ENCODE measurements at places on chromosomes 4 and X. TPM values are rescaled to one million over a fixed set of nuclear protein-coding genes. Genes with fewer than 3 reads are reported as not detected.

Gene KIF4A
- 5.5 TPM for polyA plus RNA-seq

DNA sequence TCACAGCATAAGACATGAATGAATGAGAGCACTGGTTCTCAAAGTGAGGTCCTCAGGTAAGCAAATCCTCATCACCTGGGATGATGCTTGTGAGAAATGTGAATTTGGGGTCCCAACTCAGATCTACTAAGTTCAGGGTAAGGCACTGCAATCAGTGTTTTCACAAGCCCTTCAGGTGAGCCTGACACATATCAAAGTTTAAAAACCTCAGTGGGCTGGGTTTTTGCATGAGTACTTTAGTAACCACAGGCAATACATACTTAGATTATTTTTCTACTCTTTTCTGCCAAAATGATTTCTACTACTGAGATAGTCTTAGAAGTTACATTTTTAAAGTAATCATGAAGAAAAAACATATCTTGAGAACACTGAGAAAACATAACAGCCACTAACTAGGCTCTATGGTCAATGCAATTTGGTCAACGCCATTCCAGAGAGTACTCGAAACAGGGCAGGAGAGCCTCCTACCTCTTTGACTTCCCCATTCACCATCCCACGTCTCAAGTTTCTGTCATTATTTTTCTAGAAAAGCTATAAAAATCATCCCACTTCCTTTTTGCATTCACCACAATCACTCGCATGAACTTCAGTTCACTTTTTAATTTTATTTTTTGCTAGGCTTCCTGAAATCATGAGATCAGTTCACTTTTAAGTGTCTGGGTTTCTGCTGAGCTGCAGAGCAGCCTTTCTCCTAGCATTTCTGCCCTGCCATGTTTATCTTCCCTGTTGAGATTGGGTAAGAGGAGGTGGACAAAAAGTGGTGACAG lies 73.8 kb downstream of the MFAP3L start:
- DNase-seq = no peak
- H3K4me1 ChIP-seq = no peaks in the 10 kb centered on the region
- H3K36me3 ChIP-seq = no peaks in the 10 kb centered on the region
- no peak overlapping the region for H3K4me3 ChIP-seq
- no peaks in the 10 kb centered on the region for H3K27me3 ChIP-seq

Gene BTK
- 23.2 TPM for polyA plus RNA-seq

DNA sequence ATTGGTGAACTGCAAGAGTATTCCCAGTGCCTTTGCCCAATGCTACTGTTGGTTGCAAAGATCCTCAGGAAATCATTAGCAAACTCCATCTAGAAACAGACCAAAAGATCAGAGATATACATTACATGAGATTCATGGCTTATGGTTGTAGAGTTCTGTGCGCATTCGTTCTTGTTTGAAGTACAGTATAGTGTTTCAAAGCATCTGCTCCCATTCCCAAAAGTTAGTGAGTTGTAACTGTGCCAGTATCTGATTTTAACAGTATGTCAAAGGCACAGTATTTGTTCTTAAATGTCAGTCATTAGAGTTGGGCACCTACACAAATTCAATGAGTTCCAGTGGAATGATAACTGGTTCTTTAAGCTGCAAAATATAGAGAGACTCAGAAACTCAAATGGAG lies 314.7 kb upstream of the ATOH1 start:
- no peaks in the 10 kb centered on the region for H3K4me1 ChIP-seq
- H3K4me3 ChIP-seq = no peak overlapping the region
- DNase-seq = no peak
- no peaks in the 10 kb centered on the region for H3K36me3 ChIP-seq

GRCh38 chr4:158056689-158057245 lies 116.1 kb downstream of the GASK1B start:
- no peak overlapping the region for H3K4me3 ChIP-seq
- DNase-seq = no peak
- H3K27ac ChIP-seq = no peak overlapping the region
- H3K27me3 ChIP-seq = no peaks in the 10 kb centered on the region
- no peaks in the 10 kb centered on the region for H3K4me1 ChIP-seq

DNA sequence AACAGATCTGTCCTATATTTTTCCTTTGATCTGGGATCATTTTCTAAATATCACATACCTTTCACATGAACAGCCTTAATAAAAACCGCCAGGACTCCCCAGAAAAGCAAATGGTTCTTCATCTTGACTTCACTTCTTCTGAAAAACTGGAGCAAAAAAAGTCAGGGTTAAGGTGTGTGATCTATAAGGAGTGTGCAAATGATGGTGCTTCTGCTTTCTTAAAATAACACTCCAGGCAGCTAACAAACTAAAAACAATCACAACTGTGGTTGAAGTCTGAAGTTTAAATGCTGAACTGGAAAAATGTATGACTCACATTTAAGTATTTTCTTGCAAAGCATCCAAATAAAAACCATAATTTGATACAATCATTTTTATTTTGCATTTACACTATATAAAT lies at the start of gene JCHAIN:
TSS of gene JCHAIN (minus strand) at position 140 of the 400 bp plus-strand sequence. CDS start at position 122, 18 bp downstream.
- no peak for DNase-seq
- no peak within 1 kb of the TSS for H3K4me3 ChIP-seq
- H3K27me3 ChIP-seq = no peaks in the 10 kb centered on the region
- no peaks in the 10 kb centered on the region for H3K36me3 ChIP-seq
- no peaks in the 10 kb centered on the region for H3K4me1 ChIP-seq

Gene FTHL17
- not detected for polyA plus RNA-seq

DNA sequence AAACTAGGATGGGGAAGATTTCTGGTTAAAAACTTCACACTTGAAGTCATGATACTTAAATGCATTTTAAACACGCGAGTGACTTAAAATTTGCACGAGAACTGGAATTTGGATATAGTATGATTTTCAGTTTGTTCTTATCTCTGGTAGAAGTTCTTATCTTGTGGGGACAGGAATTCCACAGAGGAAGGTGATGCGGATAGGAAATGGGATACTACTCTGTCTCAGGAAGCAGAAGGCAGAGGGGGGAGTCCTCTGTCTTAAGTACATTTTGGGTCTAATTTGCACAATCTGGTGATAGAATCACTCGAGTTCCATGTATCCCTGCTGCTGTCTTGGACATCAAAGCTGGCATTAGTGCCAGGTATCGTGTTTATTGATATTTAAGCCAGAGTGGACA lies 53.3 kb downstream of the TLL1 start:
- no peaks in the 10 kb centered on the region for H3K4me1 ChIP-seq
- H3K4me3 ChIP-seq = no peak overlapping the region
- no peaks in the 10 kb centered on the region for H3K36me3 ChIP-seq
- H3K27me3 ChIP-seq = no peaks in the 10 kb centered on the region
- no peak overlapping the region for H3K27ac ChIP-seq

Gene SLC6A14
- polyA plus RNA-seq = not detected

Data from sigmoid colon (tissue), 7 donors.